ENCODE measurements at places on chromosomes 5 and 9.

DNA sequence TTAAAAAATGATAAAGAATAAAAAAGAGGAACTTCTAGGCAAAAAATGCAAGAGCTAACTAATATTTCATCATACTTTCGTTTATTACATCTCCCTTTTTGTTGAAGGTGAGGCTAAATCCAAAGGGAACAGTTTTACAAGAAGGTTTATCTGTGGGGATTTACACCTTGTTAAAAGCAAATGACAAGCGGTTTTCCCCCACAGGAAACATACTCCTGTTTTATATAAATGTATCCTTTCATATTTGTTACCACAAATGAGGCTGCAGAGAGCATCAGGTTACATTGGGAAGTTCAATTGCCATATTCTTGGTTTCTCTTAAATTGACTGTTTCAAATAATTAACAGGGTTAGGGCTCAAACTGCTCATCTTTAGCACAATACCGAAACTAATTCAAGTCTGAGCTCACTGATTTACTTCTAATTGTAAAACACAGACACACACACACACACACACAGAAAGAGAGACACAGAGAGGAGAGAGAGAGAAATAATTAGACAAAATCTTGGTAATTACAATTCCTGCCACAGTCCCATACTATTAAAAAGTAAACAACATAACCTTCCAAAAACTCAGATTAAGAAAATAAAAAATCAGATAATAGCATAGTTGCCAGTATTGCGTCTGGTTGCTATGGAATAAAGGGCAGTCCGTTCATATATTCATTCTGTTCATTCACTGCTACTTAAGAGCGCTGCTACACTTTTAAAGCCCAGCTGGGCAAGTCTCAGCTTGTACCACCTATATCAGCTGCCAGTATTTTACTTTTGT lies 17.1 kb downstream of the RFX3 start:
- no peak for DNase-seq

- peak; percentile 51 for DNase-seq
These were observed 315 bp downstream of the PIK3R1 start for GRCh38 chr5:68215898-68216244.

- no peak for DNase-seq
These were observed 2.5 kb downstream of the IRX2 start for GRCh38 chr5:2748861-2749513.

GRCh38 chr9:61673664-61674381 lies 484.0 kb downstream of the SPATA31A7 start:
- no peak for DNase-seq

DNA sequence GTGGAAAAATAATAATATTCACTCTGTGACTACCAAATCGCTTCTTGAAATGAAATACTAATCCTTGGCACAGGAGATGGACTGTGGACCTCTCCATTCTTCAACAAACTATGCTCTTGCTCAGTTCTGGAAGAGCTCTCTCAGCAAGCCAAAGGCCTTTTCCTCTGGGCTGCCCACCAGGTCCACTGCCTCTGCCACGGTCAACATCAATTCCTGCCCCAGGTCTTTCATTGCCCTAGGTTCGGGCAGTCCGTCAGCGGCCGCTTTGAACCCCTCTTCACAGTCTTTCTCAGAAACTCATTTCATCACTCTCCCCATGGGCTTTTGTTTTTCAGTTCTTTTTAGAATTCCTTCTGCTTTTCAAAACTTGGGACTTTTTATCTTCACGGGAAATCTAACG lies 64.9 kb downstream of the GNAQ start:
- DNase-seq = no peak

- no peak for DNase-seq
These were observed 514.7 kb downstream of the DIRAS2 start for GRCh38 chr9:90127923-90128322.
